ENCODE measurements at places on chromosomes 2 and 18. TPM values are rescaled to one million over a fixed set of nuclear protein-coding genes. Genes with fewer than 3 reads are reported as not detected.

RTP5 gene
- not detected for total RNA-seq

VAMP5 gene
- total RNA-seq: 4.1 TPM

HOXD12 gene
- not detected for total RNA-seq

CRACDL gene
- 1.1 TPM for total RNA-seq

FKBP1B gene
- total RNA-seq: 13.7 TPM

POTEC gene
- not detected for total RNA-seq

HRH4 gene
- 0.64 TPM for total RNA-seq

TOGARAM2 gene
- under 0.01 TPM for total RNA-seq

CLEC4F gene
- not detected for total RNA-seq

SCN9A gene
- 2.4 TPM for total RNA-seq

FOXI3 gene
- not detected for total RNA-seq

UGP2 gene
- total RNA-seq: 165 TPM

ALKAL2 gene
- total RNA-seq: not detected

TBR1 gene
- not detected for total RNA-seq

MTIF2 gene
- total RNA-seq: 43.6 TPM

SLC11A1 gene
- 1.4 TPM for total RNA-seq

LYG2 gene
- total RNA-seq: not detected

BOK gene
- 48.2 TPM for total RNA-seq

VRK2 gene
- total RNA-seq: 58.6 TPM

TSPYL6 gene
- total RNA-seq: not detected

MAT2A gene
- 75.9 TPM for total RNA-seq

SERPINB5 gene
- total RNA-seq: 1,115 TPM

UGT1A3 gene
- total RNA-seq: 0.24 TPM

ABCG5 gene
- total RNA-seq: not detected

CDKL4 gene
- 0.96 TPM for total RNA-seq

NDUFAF7 gene
- total RNA-seq: 13.2 TPM

SPP2 gene
- not detected for total RNA-seq

MOGAT1 gene
- total RNA-seq: not detected

ZNF385B gene
- total RNA-seq: not detected

CDK15 gene
- not detected for total RNA-seq

SULT1C4 gene
- total RNA-seq: 4.8 TPM

MATN3 gene
- total RNA-seq: 0.85 TPM

CYP27A1 gene
- total RNA-seq: 3.9 TPM

RAD51AP2 gene
- total RNA-seq: 0.24 TPM

SLC4A5 gene
- total RNA-seq: 0.24 TPM

RAB12 gene
- 65.1 TPM for total RNA-seq
